ENCODE measurements at places on chromosomes 3 and 15.

DNA sequence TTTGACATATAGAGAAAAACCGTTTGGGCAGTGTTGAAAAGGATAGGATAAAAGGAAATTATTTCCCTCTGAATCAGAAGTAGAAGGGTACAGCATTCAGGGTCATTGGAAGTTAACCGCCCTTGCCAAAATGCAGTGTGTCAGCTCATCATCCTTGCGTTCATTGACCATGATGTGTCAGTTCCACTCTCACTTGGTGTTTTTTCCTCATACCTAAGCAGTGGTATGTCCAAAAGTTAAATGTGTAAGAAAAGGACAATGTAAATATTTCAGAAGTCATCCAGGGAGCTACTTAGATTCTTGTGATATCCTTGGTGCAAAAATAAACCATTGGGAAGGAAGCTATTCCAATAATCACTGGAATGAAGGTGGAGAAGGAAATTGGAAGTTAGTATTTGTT lies 50.7 kb downstream of the MAP6D1 start:
- no peak for DNase-seq

GRCh38 chr3:56200251-56200650 lies 268.0 kb downstream of the ERC2 start:
- no peak for DNase-seq

DNA sequence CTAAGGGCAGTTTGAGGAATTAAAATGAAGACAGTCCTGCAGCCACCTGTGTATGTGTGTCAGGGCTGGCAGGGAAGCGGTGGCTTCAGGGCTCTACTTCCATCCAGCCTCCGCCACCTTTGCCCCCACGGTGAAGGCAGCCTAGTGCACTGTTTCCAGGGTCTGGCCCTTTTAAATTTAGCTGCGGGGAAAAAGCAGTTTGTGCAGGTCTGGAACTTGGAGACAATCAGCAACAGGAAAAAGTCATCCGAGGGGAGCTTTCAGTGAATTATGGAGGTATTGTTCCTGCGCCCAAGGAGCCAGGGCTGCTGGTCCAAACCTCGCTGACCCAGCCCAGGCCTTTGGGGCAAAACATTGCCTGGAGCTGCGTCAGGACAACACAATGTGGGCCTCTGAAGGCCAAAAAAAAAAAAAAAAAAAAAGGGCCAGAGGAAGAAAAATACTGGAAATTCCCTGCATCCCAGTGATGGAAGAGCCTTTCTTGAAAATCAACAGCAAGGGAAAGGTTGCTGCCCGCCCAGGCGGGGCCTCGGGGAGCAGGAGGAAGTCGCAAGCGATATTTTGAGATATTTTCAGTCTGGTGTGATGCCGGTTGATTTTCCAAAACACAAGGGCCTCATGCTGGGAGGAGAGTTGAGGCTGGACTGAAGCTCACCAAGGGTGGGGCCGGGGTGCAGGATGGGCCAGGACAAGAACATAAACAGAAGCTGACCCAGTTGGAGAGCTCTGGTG lies 25.5 kb upstream of the FGD5 start:
- no peak for DNase-seq

DNA sequence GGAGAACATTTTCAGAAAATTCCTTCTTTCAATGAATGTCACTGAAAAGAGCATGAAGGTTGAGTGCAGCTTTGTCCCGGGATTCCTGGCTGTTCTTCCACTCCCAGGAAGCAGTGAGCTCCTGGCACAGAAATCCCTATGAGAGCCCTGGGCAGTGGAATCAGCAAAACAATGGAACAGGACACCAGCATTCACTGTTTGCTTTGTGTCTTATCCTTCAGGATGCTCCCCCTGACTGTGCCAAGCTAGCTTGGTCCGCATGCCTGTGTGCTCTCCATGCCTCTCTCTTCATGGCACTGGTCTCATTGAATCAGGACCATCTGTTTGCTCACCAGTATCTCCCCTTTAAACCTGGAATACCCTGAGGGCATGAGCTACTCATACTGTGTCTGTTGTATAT lies 102.0 kb upstream of the GADL1 start:
- DNase-seq: no peak

DNA sequence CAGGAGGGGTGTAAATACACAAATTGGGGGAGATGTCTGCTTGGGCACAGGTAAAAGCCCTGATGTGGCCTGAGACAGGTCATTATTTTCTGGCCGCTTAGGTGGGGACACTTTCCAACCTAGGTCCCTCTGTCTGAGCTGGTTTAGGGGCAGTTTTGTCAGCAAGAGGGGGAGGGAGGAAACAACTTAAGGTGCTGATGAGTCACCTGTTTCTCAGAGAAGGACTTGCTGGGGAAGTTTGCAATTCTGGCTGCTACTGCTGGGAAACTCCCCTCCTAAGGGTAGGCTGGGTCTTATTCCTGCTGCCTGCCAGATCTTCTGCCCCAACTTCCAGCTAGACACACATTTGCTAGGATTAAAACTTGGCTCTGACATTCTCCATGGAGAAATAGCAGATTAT lies 4.8 kb upstream of the RHOV start:
- no peak for DNase-seq

DNA sequence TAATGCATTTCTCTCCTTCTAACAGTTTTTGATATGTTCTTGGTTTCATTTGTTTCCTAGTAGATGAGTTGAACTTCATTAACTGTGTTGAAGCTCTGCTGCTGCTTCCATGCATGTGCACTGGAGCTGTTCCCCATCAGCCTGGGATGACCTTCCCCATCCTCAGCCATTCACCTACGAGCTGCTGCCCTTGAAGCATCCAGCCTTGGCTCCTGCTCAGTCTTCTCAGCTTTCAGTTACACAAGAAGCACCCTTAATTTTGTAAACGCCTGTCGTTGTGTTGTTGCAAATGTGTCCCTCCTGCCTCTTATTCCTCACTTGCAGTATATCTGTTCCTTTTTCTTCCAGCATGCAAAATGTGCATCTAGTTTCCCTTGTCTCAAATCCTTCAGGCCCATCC lies 8.5 kb upstream of the ZXDC start:
- DNase-seq: no peak

GRCh38 chr15:45662375-45662774 lies 27.5 kb downstream of the SQOR start:
- DNase-seq: no peak

GRCh38 chr3:160472344-160472743 lies 22.8 kb upstream of the TRIM59 start:
- no peak for DNase-seq

DNA sequence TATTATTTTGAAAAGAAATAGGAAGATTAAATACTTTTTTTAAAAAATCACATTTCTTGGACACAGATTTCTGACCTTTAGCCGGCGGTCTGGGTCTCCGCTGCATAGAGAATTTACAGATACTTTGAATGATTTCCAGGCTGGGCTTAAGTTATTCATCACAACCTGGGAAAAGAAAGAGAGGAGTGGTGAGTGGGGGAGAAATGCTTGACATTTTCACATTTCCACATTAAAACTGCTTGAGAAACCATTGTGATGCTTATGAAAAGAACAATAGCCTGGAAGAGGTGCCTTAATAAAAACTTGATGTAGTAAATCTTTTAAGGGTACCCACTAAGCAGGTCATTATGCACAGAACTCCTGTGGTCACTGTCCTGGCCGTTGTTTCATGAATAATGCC lies 166.8 kb upstream of the MRPL3 start:
- no peak for DNase-seq

DNA sequence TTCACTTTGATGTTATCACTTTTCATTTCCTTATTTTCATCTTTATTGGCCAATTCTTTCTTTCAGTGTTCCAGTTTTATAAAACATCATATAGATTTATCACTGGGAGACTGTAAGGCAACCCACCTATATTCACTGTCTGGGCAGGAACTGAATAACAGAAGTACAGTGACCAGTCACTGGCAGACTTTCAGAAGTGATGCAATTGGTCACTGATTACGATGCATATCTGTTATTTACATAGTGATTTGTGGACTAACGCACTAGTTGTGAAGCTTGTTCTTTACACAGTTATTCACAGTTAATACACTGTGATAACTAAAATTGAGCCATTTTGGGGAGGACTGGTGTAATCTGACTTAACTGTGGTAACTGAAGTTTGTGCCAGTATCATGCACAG lies 190.2 kb upstream of the DPH6 start:
- no peak for DNase-seq

DNA sequence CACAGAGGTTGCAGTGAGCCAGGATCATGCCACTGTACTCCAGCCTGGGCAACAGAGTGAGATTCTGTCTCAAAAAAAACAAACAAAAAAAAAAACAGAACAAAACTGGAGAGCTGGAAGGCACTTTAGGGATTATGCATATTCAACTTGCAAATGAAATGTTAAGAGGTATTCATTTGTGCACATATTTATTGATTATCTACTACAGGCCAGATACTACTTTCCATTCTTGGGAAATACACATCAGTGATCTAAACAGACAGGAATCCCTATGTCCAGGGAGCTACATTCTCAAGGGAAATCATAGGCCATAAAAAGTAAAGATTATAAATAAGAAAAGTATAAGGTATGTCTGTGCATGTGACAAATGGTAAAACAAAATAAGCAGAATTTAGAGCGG lies 322.6 kb downstream of the GABRG3 start:
- no peak for DNase-seq

DNA sequence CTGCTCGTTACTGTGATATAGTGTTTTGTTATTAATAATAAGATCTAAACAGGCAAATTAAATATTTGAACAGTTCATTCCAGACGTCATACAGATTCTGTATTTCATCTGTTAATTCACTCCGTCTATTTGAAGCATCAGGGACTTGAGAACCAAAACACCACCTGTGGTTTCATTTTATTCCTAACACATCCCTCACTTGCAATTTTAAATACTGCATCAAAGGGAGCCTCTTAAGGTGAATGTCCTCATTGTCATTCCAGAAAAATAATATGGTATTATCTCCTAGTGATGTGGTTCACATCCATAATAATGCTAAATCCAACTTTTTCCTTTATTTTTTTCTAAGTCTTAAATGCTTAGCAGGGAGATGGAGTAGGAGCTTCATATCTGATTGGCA lies 1390.9 kb upstream of the CADM2 start:
- DNase-seq: no peak

DNA sequence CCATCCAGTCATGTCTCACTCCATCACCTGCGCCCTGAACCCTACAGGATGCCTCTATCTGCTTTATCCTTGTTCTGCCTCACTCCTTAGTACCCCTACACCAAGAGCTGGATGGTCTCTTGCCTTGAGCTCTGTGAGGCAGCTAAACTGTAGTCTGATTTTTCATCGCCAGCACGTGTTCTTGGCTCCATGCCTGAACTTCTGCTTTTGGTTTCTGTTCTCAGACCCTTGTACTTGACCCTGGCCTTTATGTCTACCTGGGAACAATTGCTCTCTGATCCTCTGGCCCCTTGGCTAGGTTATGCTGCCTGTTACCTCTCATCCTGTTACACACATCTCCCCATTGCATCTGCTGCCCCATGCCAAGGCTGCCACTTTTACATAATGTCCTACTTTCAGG lies 318.0 kb upstream of the LMCD1 start:
- no peak for DNase-seq

DNA sequence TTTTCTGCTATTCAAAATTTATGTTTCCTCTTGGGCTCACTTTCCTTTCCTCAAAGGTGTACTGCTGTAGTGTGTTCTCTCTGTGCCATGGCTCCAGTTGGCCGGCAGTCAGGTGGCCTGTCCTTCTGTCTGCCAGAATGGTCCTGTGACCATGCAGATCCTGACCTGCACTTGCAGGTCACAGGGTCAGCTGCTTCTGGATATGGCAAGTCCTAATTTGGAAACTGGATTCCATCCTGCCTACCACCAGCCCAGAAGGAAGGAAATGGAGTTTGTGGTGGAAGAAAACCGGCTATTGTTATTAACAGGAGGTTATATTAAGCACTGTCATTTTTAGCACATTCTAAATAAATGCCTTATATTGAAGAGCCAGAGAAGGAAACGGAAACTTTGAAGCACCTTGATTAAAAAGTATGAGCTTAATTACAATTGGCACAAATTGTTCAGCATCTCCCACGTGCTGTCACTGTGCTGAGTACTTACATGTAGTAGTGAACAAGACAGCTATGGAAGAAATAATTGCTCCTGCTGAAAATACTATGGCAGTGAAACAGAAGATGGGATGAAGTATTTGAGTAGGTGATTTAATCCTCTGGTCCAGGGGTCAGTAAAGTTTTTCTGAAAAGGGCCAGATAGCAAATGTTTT lies 362.8 kb downstream of the PTPRG start:
- no peak for DNase-seq

DNA sequence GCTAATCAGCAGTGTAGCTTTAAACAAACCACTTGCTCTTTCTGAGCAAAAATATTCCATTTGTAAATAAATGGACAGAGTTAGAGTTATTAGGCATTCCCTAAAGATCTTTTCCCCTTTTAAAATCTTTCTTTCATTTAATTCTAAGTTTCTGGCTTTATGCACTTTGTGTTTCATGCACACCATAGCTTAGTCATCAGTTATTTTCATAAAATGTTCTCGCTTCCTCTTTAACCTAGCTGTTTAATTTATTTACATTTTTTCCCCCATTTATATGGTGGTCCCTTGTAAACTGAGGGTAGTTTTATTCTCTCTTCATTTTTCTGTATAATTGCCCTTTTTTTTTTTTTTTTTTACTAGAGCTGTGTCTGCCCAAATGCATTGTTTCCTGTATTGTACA lies 315.0 kb upstream of the LRRFIP2 start:
- no peak for DNase-seq

GRCh38 chr3:110341047-110341446 lies 730.6 kb upstream of the NECTIN3 start:
- DNase-seq: no peak

GRCh38 chr3:83729576-83729975 lies 1229.2 kb upstream of the CADM2 start:
- DNase-seq: no peak

DNA sequence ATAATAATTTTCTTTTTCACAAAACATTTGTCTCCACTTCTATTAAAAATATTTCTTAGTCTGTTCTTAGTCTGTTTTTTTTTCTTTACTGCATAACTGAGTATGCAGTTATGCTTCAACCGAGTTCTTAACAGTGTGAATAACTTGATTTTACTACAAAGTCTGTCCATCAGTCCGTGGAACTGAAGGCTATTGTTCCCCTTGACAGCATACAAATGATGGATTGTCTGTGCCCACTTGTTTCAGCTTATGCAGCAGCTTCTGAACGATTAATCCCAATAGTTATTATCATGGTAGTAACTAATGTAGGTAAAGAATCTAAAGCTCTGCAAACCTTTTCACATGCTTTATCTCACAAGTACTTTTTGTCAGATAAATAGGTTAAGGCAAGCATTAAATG lies 150.7 kb downstream of the SSR3 start:
- no peak for DNase-seq

DNA sequence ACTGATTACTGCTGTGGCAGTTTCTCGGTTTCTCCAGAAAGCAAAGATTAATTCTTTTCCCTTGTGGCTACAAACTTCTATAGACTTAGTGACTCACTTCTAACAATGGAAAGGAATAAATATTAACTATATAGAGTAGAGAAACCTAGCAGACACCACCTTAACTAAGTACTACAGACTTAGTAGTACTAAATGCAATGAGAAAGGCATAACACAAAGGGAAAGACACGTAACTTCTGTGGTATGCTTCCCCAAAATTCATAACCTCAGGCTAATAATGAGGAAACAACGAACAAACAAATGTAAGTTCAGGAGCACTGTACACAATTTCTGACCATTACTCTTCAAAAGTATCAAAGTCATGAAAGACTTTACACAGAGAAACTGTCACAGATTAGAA lies 31.2 kb downstream of the ATG3 start:
- DNase-seq: no peak

- no peak for DNase-seq
These were observed 129.1 kb upstream of the SMAD3 start for GRCh38 chr15:66936109-66936860.
